NCI-H526 treated with DMSO at 0.1 percent for 48 hours (cell line): ENCODE measurements at places on chromosomes 13 and 19.
A peak's percentile ranks its signal among the peaks of the same experiment; 100 is the strongest.

DNA sequence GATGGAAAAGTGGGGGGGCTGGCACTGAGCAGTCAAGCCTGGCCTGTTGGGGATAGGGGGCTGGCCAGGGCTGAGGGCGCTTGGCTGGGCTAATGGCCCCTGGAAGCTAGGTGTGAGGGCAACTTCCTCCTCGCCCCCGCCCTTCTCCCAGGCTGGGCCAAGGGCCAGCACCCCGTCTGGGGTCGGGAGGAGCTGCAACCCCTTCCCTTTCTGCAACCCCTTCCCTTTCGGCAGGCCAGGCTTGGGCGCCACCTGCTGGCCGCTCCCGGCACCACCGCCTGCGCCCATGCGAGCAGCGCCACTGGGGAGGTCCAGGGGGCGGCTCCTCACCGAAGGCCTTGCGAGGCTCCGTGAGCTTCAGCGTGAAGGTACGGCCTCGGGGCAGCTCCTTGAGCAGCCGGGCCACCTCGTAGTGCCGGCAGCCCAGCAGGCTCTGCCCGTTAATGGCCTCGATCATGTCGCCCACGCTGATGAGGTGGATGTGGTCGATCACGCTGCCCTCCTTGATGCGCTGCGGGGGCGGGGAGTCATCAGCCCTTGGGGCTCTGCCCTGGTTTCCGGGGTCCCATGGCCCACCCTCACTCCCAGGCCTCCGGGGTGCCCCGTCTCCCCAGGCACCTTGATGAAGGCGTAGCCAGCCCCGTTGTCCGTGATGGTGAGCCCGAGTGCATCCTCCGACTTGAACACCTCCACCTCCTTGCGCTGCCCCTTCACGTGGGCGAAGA lies 5.0 kb upstream of the PTGER1 start:
- DNase-seq: no peak

GRCh38 chr13:113981611-113982295 lies 7.9 kb upstream of the C13orf46 start:
- DNase-seq: no peak

DNA sequence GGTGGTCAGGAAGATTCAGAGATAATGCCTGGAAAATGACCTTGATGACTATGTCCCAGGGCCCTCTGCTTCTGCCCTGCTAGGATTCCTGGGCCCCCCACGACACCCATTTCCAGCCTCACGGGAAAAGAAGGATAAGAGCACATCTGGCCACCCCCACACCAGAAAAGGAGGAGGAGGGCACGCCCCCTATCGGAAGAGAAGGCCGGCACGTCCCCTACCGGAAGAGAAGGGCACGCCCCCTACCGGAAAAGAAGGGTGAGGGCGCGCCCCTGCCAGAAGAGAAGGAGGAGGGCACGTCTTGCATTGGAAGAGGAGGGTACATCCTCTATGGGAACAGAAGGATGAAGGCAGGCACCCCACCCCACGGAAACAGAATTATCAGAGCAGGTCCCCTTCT lies 84.3 kb downstream of the IER2 start:
- no peak for DNase-seq

- no peak for DNase-seq
These were observed 16.9 kb upstream of the ZNF254 start for GRCh38 chr19:24069905-24070657.

- no peak for DNase-seq
These were observed 9.2 kb downstream of the PGPEP1 start for GRCh38 chr19:18349524-18350128.

DNA sequence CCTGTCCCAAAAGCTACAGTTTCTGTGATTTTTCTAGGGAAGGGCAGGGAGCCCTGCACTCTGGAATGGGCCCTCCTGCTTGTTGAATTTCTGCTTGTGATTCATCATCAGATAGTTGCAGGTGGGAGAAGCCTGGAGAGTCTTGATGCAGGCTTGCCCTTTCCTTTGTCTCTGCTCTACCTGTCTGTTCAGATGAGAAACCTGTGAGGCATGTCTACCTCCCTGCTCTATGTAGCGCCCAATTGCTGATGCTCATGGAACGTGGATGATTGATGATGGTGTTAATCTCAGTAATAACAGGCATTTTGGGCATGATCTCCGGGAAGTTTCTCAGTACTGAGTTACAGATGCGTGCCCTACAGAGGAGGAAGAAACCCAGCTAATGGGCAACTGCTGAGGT lies 10.9 kb upstream of the CBY2 start:
- no peak for DNase-seq

GRCh38 chr19:435707-436412 lies 25.0 kb downstream of the SHC2 start:
- no peak for DNase-seq

DNA sequence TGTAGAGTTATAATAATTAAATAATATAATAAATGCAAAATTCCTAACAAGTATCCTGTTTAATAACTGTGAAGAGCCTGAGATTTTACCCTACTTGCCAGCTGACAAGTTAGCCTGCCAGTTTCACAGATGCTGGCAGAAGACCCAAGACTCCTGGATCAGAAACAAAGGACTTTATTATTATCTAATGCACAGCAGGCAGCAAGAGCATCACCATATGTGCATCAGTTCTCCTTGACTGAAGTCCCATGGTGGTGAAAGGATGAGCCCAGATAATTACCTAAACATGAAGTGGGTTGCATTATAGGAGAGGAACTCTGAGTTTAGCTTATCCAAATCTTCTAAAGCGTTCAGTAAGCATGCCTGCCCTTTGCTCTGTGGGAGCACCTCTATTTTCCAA lies 39.1 kb upstream of the MTIF3 start:
- DNase-seq: no peak

DNA sequence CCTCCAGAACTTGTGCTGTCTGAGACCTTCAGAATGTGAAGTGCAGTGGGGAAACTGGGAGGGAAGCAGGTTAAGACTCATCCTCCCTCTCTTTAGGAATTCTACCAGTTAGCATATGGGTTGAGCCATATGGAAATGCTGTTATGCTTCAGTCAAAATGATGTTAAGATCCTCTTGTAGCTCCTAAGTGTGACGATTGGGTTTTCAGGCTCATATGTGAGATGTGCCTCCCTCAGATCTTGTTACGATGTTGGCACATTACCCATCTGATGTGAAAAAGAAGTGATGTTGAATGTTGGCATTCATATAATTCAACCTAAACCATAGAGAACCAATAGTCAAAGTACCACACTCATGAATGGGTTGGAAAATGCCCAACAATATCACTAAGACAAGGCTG lies 67.8 kb upstream of the IPO5 start:
- DNase-seq: no peak

DNA sequence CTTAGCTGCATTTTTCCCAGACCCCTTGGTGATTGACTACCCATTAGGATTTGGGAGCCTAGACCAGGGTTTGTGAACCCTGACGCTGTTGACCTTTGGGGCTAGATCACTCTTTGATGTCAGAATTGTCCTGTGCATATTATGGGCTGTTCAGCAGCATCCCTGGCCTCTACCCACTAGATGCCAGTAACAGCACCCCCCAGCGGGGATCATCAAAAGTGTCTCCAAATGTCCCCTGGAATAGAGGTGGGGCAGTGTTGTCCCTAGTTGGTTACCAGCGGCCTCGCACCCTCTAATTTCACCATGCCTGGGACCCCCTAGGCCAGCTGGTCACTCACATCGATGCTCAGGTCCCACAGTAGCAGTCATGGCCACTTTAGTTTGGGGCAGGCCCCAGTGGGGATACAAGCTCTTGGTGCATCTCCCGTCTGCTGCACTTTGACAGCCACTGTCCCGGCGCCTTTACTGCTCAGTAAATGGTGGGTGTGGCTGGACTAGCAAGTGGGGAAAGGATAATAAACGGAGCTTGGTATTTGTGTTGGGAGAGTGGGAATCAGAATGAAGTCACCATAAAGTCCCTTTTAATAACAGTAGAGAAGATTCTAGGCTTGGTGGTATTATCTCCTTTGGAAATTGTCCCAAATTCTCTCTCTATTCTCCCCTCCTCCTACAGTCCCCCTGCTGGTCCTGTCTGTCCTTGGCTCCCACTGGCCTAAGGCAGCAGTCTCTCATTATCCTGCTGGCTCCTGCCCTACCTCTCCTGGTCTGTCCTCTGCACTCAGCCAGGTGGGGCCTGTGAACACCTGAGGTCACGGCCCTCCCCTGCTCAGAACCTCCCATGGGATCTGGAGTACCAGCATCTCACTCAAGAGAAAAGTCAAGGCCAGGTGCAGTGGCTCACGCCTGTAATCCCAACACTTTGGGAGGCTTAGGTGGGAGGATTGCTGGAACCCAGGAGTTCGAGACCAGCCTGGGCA lies 80.6 kb downstream of the SIPA1L3 start:
- no peak for DNase-seq

- no peak for DNase-seq
These were observed 13.8 kb downstream of the ATP11A start for GRCh38 chr13:112703449-112704284.

DNA sequence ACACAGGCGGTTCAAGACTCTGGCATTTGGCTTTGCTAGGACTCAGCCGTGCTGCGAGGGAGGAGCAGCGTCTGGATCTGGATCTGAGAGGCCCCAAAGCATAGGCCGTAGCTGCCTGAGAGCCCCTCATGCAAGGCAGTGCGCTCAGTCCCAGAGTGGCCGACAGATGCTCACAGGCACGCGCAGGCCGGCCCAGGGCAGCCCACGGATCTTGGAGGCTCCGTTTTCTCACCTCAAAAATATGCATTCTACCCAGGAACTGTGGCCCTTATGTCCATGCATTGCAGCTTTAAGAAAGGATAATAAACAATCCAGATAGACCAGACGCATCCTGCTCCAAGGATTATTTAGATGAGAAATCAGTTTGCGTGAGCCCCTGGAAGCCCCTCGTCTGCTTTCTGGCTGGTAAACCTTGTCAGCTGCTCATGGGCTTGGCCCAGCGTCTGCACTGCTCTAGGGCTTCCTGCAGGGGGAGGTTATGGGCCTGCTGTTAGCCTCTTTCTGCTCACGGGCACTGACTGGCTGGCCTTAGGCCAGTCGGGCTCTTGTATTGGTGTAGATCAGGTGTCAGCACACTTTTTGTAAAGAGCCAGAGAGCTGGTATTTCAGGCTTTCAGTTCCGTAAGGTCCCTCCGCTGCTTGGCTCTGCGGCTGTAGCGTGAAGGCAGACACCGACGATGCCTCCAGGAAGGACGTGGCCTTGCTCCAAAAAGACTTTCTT lies 24.2 kb downstream of the TEX29 start:
- no peak for DNase-seq

- DNase-seq: no peak
These were observed 11.9 kb upstream of the SIGLEC11 start for GRCh38 chr19:49972841-49973240.

GRCh38 chr19:57563547-57563946 lies 3.9 kb upstream of the ZNF550 start:
- DNase-seq: no peak

- no peak for DNase-seq
These were observed 33.2 kb downstream of the UNC13A start for GRCh38 chr19:17654993-17655392.

GRCh38 chr19:47693489-47693888 lies 19.7 kb upstream of the EHD2 start:
- DNase-seq: no peak

DNA sequence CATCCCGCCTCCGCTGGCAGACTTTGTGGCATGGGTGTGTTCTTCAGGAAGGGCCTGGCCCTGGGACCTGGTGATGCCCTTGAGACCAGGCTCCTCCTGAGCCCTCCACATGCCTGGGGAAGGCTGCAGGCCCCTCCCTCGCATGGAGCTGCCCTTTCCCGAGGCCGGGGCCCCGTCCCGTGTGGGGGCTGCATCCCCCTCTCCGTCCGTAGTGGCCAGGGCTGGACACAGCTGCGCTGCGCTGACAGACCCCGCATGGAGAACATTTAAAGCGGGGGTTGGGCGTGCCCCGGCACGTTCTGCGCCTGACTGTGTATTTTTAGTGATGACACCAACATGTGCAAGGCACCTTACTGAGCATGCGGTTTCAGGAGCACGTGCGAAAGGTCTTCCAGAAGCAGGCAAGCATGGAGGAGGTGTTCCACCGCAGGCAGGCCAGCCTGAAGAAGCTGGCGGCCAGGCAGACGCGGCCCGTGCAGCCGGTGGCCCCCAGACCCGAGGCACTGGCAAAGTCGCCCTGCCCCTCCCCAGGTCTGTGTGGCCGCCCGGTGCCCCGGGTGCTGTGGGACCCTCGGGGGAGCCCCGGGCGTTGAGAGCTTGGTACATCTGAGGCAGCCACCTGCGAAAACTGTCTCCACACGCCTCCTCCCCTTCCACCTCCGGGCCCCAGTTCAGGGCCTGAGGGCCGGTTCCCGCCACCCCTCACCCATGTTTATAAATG lies 28.8 kb upstream of the F7 start:
- no peak for DNase-seq

DNA sequence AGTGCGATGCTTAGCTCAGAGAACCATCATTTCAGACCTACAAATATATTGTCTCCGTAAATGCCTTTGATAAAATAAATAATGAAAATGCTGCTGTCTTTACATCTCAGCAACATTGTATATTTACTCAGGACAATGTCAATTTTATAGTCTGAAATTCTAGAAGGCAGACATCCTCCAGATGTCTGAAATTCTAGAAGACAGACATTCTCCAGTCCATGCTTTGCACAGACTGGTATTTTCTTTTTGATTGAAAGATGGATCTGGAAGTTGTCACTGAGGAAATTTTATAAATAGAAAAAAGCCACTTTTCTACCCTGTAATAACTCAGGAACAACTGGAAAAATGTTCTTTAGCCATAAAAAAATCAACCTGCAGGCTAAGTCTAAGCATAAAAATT lies 2293.3 kb downstream of the PCDH9 start:
- no peak for DNase-seq

GRCh38 chr19:21568816-21569493 lies 63.6 kb downstream of the ZNF429 start:
- peak; percentile 45 for DNase-seq

GRCh38 chr13:79803989-79804388 lies 323.0 kb downstream of the NDFIP2 start:
- no peak for DNase-seq

- no peak for DNase-seq
These were observed 4.5 kb upstream of the B3GNT8 start for GRCh38 chr19:41431426-41432386.

DNA sequence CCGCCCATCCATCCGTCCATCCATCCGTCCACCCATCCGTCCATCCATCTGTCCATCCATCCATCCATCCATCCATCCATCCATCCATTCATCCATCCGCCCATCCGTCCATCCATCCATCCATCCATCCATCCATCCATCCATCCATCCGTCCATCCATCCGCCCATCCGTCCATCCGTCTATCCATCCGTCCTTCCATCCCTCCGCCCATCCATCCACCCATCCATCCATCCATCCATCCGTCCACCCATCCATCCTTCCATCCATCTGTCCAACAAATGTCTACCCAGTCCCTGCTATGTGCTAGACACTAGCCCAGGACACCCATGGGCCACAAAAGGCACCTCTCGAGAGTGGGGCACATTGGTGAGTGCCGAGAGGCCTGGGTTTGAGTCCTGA lies 15.7 kb downstream of the LRRC4B start:
- no peak for DNase-seq
